ENCODE measurements at places on chromosomes 5 and 9. TPM values are rescaled to one million over a fixed set of nuclear protein-coding genes. Genes with fewer than 3 reads are reported as not detected.

The PCDHGB4 gene
- 0.25 TPM for total RNA-seq

The HTR4 gene
- total RNA-seq: not detected

The IRGM gene
- total RNA-seq: 2.2 TPM

GRCh38 chr5:144468571-144468970 lies 297.9 kb downstream of the KCTD16 start:
- no peak for DNase-seq

GRCh38 chr9:108553111-108553635 lies 302.6 kb downstream of the ACTL7B start:
- DNase-seq: no peak

GRCh38 chr9:127520941-127521918 lies 69.9 kb downstream of the LRSAM1 start:
- DNase-seq: no peak

- DNase-seq: no peak
Measured at GRCh38 chr5:87069974-87070608, 197.6 kb upstream of the RASA1 start.

- DNase-seq: no peak
Measured at GRCh38 chr5:88886746-88887341, 3.9 kb upstream of the MEF2C start.

- DNase-seq: peak; percentile 21
Measured at GRCh38 chr5:43161244-43161643, 30.8 kb upstream of the NIM1K start.

DNA sequence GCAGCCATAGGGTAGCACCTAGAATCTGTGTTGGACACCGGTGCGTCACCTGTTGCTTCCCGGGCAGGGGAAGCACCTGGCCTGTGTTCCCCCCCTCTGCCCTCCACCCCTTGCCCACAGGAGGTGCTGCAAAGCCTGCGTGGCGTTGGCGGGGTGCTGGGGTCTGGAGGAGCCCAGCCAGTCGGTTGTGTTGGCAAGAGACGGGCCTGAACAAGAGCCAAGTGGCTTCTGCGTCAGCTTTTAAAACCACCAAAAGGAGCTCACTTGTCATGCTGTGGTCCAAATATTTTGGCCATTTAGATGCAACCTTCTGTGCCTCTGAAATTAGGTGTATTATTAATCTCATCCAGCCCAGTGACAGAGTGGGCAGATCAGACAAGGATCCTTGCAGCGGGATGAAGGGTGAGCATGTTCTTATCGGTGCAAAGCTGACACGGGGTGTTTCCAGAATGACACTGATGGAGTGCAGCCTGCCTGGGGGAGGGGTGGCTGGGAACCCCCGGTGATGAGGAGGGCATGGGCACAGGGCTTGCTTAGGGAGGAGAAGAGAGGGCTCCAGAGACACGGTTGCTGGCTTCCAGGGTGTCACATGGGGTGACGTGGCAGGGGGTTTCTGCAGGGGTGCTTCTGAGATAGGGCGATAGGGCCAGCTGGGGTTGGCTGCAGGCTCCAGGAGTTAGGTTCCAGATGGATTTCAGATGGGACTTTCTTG lies 9.7 kb upstream of the RXRA start:
- DNase-seq: no peak

- no peak for DNase-seq
Measured at GRCh38 chr5:170631466-170632195, 127.8 kb downstream of the KCNIP1 start.
